Kidney (tissue), 22 donors: ENCODE measurements at places on chromosomes 16 and 17. TPM values are rescaled to one million over a fixed set of nuclear protein-coding genes. Genes with fewer than 3 reads are reported as not detected.

DNA sequence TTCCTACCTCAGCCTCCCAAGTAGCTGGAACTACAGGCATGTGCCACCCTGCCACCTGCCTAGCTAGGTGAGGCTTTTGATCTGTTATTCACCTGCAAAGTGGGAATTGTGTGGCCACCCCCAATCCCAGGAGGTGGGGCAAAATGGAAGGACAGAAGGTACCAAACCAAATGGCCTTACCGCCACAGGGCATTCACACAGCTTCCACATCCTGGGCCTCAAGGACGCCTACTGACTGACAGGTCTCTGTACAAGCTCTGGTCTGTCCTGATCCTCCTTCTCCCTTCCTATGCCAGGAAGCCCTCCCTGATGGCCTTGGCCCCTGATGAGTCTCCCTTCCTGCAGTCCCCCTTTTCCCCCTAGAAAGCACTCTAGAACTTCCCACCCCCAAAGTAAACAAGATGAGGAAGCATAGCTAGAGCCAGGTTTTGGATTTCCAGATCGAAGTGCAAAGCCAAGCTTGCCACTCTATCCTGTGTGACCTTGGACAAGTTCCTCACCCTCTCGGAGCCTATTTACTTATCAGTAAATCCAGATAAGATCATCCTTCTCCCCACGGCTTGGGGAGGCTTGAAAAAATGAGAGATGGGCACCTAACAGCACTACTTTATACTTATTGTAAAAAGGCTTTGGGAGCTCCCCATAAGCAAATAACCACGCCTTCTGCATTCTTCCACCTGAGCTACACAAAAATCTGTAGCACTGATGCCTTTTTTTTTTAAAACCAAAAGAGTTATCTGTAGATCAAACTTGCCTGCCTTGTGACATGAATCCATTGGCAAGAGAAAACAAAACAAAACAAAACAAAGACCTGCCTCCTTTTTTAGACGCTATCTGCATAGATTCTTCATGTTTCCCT, 4.5 kb downstream of the PLLP start:
- H3K27ac ChIP-seq: peak overlapping the region; percentile 0
- no peak for DNase-seq
- H3K27me3 ChIP-seq: no peaks in the 10 kb centered on the region
- no peaks in the 10 kb centered on the region for H3K4me1 ChIP-seq
- H3K36me3 ChIP-seq: no peaks in the 10 kb centered on the region
- no peak overlapping the region for H3K4me3 ChIP-seq

Gene BAIAP2
- total RNA-seq: 45.8 TPM

DNA sequence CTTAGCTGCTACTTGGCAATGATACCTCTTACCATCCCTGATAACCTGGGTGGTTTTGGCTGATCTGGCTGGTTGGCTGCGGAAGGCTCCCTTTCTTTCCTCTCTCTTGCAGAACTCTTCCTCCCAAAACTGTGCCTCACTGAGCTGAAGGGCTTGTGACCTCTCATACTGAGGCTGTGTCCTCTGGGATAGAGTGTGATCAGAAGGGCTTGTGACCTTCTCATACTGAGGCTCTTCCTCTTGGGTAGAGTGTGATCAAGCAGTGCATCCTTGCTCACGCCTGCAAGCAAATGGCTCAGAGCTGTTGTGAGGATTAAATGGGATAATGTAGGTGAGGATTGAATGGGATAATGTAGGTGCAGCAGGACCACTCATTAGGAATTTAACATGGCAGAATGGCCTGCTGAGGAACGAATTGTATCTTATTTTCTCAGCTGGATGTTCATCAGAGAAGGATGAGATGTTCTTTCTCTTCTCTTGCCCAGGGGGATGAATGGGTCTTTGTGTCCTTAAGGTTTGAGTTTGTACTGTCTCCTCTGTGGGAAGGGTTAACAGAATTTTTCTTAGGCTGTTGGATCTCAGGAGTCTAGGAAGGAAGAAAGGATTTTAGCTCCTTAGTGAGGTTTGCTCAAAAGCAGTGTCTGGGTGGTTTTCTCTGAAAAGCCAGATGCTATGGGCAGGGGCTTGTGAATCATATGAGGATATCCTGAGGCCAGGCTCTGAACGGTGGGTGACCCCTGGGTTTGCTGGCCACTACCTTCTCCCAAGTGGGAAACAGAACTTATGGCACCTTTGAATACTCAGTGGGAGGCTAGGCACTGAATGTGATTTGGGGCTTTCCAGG, 130.0 kb upstream of the HS3ST2 start:
- no peak for DNase-seq
- H3K27ac ChIP-seq: no peak overlapping the region
- peaks cover 2% of the 10 kb centered on the region for H3K4me1 ChIP-seq
- H3K36me3 ChIP-seq: no peaks in the 10 kb centered on the region

GRCh38 chr16:87044829-87045228, 272.4 kb downstream of the C16orf95 start:
- H3K36me3 ChIP-seq: no peaks in the 10 kb centered on the region
- H3K27me3 ChIP-seq: no peaks in the 10 kb centered on the region
- DNase-seq: peak; percentile 61
- no peak overlapping the region for H3K27ac ChIP-seq
- no peaks in the 10 kb centered on the region for H3K4me1 ChIP-seq

GRCh38 chr17:40912486-40913210, 24.8 kb downstream of the KRT23 start:
- peak; percentile 35 for DNase-seq
- H3K27me3 ChIP-seq: no peaks in the 10 kb centered on the region
- H3K27ac ChIP-seq: no peak overlapping the region
- no peak overlapping the region for H3K4me3 ChIP-seq
- H3K4me1 ChIP-seq: no peaks in the 10 kb centered on the region

DNA sequence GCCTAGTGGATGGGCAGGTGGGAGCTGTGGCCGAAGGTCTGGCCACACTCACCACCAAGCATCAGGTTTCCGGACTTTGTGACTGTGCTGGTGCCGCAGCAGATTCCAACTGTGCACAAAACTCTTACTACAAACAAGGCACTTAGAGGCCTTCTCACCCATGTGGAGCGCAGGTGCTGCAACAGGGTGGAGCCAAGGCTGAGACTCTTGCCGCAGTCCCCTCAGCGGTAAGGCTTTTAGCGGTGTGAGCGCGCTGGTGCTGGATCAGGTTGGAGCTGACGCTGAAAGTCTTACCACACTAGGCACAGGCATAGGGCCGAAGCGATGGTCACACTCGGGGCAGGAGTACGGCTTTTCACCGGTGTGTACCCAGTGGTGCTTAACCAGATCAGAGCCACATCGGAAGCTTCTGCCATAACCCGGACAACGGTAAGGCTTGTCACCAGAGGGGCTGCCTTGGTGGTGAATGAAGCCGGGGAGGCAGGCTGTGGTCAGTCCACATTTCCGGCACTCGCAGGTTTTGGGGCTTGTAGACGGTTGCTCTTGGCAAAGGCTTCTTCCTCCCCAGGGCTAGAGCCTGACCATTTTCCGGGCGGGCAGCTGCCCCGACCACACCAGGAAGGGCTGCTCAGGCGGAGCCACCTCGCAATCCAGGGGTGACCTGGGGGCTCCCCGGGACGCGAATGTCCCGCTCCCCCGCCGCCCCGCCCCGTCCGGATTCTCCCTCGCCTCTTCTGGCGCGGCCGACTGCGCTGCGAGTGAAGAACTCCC, 1.0 kb upstream of the ARMC5 start:
- peak; percentile 70 for DNase-seq
- H3K4me1 ChIP-seq: peaks cover 3% of the 10 kb centered on the region
- H3K36me3 ChIP-seq: no peaks in the 10 kb centered on the region
- no peaks in the 10 kb centered on the region for H3K27me3 ChIP-seq

DNA sequence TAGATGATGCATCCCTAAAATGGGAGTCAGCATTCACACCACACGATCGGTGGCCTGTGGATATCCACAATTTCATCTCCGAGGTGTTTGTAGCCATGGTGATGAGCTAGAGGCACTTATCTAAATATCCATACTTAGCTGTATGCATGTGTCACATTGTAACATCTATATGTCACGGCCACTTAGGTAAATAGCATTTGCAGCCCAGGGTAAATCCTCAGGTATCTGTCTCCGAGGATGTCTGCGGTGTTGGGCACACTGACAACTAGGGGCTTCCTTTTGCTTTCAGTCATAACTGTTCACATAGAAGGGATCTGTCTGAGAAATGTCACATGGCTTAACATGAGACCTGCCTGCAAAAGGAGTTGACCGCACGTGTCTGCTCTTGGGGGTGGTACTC, 455.2 kb upstream of the ZFHX3 start:
- DNase-seq: no peak
- H3K27ac ChIP-seq: no peak overlapping the region
- no peaks in the 10 kb centered on the region for H3K27me3 ChIP-seq
- no peaks in the 10 kb centered on the region for H3K4me1 ChIP-seq
- no peak overlapping the region for H3K4me3 ChIP-seq

GRCh38 chr17:78840530-78840779, 159 bp downstream of the USP36 start:
- peaks cover 15% of the 10 kb centered on the region for H3K4me1 ChIP-seq
- H3K27ac ChIP-seq: peak overlapping the region; percentile 98
- peak overlapping the region; percentile 20 for H3K4me3 ChIP-seq
- no peak for DNase-seq

DNA sequence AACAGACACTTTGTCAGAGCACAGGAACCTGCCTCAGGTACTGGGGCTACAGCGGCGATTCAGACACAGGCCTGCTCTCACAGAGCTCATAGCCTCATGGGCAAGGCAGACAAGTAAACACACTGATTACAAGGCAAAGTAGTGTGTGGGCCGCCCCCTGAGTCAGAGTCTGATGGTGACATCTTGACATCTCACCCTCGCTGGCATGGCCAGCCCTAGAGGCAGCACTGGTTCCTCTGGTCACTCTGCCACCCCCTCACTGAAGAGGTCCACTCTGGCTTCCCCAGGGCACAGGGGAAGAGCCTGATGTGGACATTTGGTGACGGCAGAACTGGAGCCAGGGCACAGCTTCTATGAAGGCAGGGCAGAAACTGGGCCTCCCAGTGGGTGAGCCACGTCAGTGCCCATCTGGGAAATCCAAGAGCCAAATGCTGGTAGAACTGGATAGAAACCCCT, 32.9 kb upstream of the TOB1 start:
- H3K4me3 ChIP-seq: no peak overlapping the region
- no peaks in the 10 kb centered on the region for H3K36me3 ChIP-seq
- no peaks in the 10 kb centered on the region for H3K27me3 ChIP-seq
- DNase-seq: no peak

DNA sequence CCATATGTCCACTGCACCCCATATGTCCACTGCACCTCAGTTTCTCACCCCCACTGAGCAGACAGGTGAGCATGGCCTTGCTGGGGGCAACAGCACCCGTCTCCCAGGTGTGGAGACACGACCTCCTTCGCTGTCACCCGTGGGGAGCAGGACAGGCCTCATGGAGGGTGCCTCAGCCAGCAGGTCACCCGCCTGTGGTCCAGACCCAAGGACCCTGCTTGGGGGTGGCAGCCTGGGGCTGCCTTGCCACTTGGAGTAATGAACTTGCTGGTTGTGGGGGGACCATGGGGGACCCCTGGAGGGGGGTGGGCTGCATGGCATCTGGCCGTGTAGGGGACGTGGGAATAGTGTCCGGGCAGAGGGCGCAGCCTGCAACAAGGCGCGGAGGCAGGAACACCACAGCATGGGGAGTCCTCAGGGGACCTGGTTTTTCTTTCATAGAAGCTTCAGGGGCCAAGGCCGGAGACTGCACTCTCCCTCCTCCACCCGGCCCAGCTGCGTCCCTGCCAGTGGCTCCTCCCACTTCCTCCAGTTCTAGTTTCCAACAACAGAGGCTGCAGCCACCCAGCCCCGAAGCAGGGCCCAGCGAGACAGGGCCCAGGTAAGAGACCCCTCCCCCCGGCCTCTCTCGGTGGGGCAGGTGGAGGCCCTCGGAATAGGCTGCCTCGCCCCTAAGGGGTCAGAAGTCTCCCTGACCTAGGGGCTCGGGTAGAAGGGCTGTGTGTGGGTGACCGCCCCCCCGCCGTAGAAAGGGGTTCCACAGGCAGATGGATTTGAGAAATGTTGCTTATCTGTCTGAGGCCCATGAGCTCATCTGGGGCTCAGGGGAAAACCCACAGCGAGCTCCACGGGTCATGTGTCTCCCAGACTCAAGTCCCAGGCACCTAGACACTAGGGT, at the start of gene NHLRC4:
NHLRC4 (plus strand) TSS at position 531 of the 898 bp plus-strand sequence. CDS start 1,043 bp downstream, outside the sequence.
- peak within 1 kb of the TSS; percentile 75 for H3K27ac ChIP-seq
- H3K4me3 ChIP-seq: peak within 1 kb of the TSS; percentile 45

GRCh38 chr16:27430923-27431484, 29.0 kb downstream of the IL21R start:
- no peak for DNase-seq
- H3K36me3 ChIP-seq: no peaks in the 10 kb centered on the region
- no peak overlapping the region for H3K27ac ChIP-seq
- H3K4me1 ChIP-seq: no peaks in the 10 kb centered on the region

DNA sequence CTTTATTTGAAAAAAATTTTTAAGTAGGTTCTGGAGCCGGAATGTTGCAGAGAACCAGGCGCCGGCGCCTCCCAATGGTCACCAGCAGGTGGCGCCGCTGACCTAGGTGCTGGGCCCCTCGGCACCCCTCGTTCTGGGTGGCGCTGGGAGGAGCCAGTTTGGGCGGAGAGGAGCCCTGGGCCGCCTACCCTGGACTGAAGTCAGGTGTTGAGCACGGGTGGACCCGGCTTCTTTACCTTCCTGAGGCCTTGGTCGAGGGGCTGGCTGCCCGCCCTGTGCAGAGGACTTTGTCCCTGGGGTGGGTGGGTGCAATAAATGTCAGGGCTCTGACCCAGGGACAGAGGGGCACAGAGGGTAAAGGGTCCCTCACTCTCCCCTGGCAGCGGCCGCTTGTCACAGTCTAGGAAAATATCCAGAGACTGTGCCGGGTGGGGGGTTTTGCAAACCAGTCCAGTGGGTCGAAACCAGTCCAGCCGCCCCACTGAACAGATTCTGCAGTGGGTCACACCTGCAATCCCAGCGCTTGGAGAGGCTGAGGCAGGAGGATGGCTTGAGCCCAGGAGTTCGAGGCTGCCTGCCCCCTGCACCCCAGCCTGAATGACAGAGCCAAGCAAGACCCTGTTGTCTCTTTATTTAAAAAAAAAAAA, 30.1 kb upstream of the TNFRSF13B start:
- H3K27ac ChIP-seq: no peak overlapping the region
- peaks cover 4% of the 10 kb centered on the region for H3K4me1 ChIP-seq
- no peak overlapping the region for H3K4me3 ChIP-seq
- no peaks in the 10 kb centered on the region for H3K27me3 ChIP-seq
- H3K36me3 ChIP-seq: no peaks in the 10 kb centered on the region

Gene KRTAP3-1
- not detected for total RNA-seq

DNA sequence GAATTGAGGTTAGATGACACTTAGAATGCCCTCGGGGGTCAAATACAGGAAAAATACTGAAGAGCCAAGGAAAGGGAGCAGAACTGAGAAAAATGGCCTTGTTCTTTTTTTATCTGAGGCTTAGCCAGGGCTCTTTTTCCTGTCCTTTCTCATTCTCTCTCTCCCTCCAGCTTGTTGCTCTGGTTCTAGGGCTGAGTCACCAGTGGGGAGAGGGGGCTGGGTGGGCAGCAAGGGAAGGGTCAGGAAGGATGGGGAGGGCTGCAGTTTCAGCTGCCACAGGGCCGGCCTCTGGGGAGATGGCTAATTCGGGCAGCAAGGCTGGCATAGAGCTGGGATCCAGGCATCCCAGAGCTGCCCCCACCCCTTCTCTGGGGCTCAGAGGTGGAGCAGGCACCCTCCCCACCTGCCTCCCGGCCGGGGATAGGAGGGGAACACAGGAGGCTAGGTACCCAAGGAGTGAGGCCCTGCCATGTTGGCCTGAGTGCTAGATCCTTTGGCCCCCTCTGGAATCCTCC, 3.9 kb downstream of the ITGA3 start:
- peak; percentile 81 for DNase-seq
- no peak overlapping the region for H3K4me3 ChIP-seq
- no peaks in the 10 kb centered on the region for H3K27me3 ChIP-seq
- no peaks in the 10 kb centered on the region for H3K36me3 ChIP-seq
- H3K27ac ChIP-seq: peak overlapping the region; percentile 78
- peaks cover 66% of the 10 kb centered on the region for H3K4me1 ChIP-seq

GRCh38 chr17:41184480-41184961, at the start of gene KRTAP4-1:
Gene KRTAP4-1, minus strand, starts transcription at chr17:41184911. Its CDS starts 57 bp downstream, at chr17:41184854.
- H3K4me3 ChIP-seq: no peak within 1 kb of the TSS
- DNase-seq: no peak
- H3K4me1 ChIP-seq: no peaks in the 10 kb centered on the region
- no peak within 1 kb of the TSS for H3K27ac ChIP-seq
- H3K27me3 ChIP-seq: no peaks in the 10 kb centered on the region

Gene USP6
- total RNA-seq: 0.19 TPM
